ENCODE measurements at places on chromosomes 2 and 18.

- peak; percentile 97 for DNase-seq
Observed at GRCh38 chr2:160214461-160215445, 14.7 kb upstream of the ITGB6 start.

- no peak for DNase-seq
Observed at GRCh38 chr18:28728891-28729290, 552.0 kb upstream of the CDH2 start.

DNA sequence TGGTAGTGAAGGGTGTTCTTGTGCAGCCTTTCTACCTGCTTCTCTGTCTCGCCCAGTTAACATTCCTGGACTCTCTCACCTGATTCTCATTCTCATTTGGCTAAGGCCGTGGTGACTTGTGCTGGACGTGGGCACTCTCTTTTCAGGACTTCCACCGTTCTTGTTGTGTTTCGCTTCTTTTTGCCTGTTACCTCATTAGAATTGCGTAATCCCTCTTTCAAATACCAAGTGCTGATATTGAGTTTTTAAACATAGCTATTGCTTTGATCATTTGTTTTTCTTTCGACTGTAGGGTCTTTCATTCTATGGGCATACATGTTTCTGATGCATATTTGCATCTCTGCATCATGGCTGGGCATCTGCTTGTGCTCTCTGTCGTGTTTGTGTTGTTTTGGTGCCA lies 287.0 kb downstream of the ALPK2 start:
- no peak for DNase-seq

DNA sequence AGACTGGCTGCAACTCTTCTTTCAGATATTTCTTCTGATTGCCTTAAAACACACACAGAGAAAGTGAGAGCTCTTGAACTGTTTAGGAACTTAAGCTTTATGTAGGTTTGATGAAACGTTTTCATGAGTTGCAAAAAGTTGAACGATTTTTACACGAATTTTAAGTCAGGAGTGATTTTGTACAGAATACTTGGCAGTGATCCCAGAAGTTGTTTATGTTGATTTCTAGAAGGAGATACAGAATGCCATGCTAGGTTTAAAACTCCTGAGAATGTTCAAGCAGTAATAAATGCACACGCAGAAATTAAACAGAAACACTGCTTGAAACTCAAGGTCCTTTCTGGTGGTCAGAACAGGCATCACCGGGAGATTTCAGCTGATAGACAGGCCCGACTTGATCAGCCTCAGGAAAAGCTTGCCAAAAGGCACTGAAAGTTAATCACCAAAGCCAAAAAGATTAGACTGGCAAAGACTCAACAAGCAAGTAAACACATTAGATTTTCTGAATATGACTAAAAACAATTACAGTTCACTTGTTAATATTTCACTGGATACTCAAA lies 123.1 kb downstream of the SOCS6 start:
- DNase-seq = no peak

DNA sequence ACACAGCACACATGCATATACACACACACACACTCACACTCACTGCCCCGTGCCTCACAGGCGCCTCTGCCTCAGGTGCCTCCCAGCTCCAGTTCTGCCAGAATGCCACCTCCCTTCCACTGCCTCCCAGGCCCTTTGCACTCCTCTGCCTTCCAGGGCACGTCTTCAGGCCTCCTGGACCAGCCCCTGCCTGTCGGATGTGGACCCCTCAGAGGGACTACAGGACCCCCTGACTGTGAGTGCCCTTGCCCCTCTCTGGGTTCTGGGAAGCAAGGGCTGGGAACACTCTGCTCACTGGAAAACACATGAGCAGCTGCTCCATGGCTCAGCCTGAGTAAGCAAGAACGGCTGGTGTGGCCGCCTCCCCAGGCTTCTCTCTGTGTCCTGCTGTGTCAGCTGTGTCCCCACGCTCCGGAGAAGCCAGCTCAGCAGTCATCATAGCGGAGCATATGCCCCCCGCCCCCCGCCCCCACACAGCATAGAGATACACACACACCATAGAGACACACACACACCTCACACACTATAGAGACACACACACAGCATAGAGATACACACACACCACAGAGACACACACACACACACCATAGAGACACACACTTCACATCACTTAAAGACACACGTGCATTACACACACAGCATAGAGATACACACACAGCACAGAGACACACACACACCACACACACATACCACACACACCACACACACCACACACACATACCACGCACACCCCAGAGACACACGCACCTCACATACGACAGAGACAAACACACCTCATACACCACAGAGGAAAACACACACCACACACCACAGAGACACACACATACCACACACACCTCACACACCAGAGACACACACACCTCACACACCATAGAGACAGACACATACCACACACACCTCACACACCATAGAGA lies 271.3 kb downstream of the CYRIA start:
- no peak for DNase-seq

GRCh38 chr2:233406865-233407264 lies 52.6 kb downstream of the DGKD start:
- DNase-seq = no peak

- no peak for DNase-seq
Observed at GRCh38 chr2:216690456-216690852, 4.9 kb downstream of the IGFBP5 start.

DNA sequence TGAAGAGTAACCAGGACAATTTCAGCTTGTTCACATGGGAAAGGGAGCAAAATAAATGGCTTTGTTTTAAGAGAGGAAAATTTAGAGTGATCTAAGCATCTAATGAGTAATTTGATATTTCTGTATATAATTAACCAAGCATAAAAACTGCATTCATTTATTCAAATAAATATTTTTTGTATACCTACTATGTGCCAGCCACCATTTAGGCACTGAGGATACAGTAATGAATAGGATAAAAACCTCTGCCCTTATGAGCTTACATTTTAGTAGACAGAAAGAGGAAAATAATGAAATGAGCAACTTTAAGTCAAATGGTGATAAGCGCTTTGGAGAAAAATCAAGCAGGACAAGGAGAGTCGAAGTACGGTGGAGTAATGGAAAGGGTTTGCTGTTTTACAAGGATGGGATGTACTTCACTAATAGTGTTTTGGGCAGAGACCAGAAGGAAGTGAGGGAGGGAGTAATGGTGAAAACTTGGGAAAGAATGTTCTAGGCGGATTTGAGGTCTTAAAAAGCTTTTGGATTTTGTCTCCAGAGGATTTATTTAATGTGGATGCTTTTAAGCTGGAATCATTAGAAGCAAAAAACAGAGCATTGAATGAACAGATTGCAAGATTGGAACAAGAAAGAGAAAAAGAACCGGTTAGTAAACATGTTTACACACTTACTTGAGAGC lies 17.4 kb downstream of the NDC80 start:
- DNase-seq = no peak

Data from ACHN (cell line).